Adipose tissue (tissue), 3 donors: ENCODE measurements at places on chromosomes 16 and 17. TPM values are rescaled to one million over a fixed set of nuclear protein-coding genes. Genes with fewer than 3 reads are reported as not detected.

Gene SPNS3
- not detected for polyA plus RNA-seq

Gene NDRG4
- polyA plus RNA-seq = 31.7 TPM

Gene CCL16
- 0.17 TPM for polyA plus RNA-seq

Gene ATMIN
- polyA plus RNA-seq = 12.9 TPM

Gene MED31
- polyA plus RNA-seq = 6.3 TPM

Gene APOBR
- polyA plus RNA-seq = 6.6 TPM

Gene KCNJ18
- polyA plus RNA-seq = not detected

Gene CMTM2
- polyA plus RNA-seq = 3.8 TPM
